Stimulated activated CD8-positive, alpha-beta memory T cell treated with anti-CD3 and anti-CD28 coated beads, Interleukin-7, amount 100 ng/mL, for 48 hours (primary cell): ENCODE measurements at places on chromosomes 12 and 14.
A peak's percentile ranks its signal among the peaks of the same experiment; 100 is the strongest.

DNA sequence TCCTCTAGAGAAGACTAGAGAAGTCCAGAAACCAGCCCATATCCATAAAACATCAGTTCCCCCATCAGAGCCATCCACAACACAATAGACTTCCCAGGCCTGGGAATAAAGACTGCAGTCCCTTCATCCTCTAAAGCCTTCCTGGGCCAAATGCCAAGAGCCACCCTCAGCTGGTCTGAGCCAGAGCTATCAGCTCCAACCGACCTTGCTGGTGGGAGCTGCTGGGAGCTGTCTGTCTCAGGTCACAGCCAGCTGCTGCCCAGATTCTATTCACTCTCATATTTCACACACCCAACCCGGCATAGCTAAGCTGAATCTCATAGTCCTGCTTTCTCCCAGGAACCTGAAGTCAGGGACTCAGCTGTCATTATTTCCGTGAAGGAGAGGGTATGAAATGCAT, 10.9 kb upstream of the TFCP2 start:
- DNase-seq: no peak

DNA sequence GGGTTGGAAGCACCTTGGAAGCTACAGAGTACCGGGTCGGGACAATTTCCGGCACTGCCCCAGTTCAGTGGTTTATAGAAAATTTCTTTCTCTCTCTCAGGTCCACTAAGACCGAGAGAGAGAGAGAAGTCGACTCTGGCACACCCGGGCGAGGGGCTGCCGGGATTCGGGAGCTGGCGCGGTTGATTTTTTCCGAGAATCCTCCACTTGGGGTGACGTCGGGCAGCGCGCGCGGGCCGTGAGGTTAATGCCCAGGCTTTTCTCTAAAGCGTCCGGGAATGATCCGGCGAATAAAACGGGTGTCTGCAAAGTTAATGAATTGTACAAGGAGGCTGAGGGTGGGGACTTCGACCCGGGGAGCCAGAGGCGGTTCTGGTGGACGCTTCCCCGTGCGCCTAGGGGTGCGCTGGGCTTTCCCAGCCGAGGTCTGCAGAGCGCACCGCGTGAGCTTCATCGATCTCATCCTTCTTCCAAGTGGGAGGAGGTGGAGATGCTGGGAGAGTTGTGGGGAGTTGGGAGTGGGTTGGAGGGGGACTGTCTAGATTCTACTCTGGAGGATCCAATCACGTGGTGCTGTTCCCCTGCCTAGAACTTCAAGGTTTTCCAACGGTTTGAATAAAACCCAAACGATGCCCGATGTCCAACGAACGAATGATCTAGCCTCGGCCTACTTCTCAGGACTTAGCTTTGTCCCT, 51.9 kb upstream of the TBX3 start:
- no peak for DNase-seq

GRCh38 chr12:88844426-88844825, 264.2 kb upstream of the KITLG start:
- DNase-seq: no peak

DNA sequence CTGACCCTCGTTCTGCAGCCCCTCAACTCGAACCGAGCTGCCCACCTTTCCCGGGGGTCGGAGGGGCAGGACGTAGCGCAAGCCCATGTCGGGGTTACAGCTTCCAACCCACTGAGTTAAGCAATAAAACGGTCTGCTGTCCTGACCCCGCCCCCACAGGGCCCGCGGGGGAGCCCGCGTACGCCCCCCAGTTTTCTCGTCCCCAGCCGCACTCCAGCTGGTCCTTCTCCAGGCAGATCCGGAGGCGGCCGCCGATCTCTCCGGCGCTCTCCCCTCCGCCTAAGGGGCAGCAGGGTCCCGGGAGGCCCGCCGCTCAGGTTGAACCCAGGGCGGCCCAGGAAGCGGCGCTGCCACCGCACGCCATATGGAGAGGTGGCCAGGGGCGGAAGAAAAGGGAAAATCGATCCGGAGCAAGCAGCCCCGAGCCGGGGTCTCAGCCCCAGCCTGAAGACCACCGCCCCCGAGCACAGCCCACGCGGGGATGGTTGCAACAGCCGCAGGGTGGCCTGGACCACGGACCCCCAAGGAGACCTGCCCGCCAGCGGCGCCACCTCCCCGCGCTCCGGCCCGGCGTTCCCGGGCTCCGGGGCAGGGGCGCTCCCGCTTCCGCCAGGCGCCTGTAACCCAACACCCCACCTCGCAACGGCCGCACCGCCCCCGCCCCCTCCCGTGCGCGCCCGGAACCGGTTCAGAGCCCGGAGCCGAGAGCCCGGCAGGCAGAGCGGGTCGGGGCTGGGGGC, 760 bp downstream of the ACTN1 start:
- peak; percentile 42 for DNase-seq

- DNase-seq: no peak
Observed at GRCh38 chr14:76926521-76927251, 100.5 kb downstream of the LRRC74A start.

GRCh38 chr14:100107236-100107635, 42.0 kb downstream of the EVL start:
- no peak for DNase-seq

DNA sequence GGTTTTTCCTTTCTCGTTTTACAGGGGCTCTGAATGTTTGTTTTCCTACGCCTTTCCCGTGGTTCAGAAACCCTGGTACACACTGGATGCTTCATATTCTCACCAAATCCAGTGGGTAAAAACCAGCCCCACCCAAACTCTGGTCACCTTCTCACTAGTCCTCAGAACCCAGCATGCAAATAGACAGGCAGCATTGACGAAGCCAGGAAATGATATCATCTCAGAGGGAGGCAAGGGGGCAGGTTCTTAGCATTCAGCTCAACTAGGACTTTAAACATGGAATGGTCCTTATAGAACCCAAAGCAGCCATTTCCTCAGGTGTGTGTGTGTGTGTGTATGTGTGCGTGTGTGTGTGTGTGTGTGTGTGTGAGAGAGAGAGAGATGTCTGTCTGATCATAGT, 142.0 kb downstream of the KCNK10 start:
- DNase-seq: no peak

GRCh38 chr14:103495854-103496253, 26.8 kb downstream of the CKB start:
- DNase-seq: no peak
